ENCODE measurements at places on chromosomes 7 and 10.

- no peak overlapping the region for H3K4me3 ChIP-seq
- no peaks in the 10 kb centered on the region for H3K36me3 ChIP-seq
- no peak for DNase-seq
- H3K27me3 ChIP-seq, result no peaks in the 10 kb centered on the region
These were observed 127.2 kb downstream of the SRI start for GRCh38 chr7:88092676-88092999.

- DNase-seq, result peak; percentile 22
- no peak overlapping the region for H3K27ac ChIP-seq
- no peaks in the 10 kb centered on the region for H3K4me1 ChIP-seq
- H3K4me3 ChIP-seq, result no peak overlapping the region
- peaks cover 8% of the 10 kb centered on the region for H3K27me3 ChIP-seq
- no peaks in the 10 kb centered on the region for H3K36me3 ChIP-seq
These were observed 30.2 kb upstream of the ABI1 start for GRCh38 chr10:26890956-26891355.

- no peak overlapping the region for H3K27ac ChIP-seq
- DNase-seq, result no peak
- no peaks in the 10 kb centered on the region for H3K4me1 ChIP-seq
- H3K4me3 ChIP-seq, result no peak overlapping the region
These were observed 128.4 kb upstream of the PPP2R2D start for GRCh38 chr10:131772441-131772840.

- no peak for DNase-seq
- no peaks in the 10 kb centered on the region for H3K4me1 ChIP-seq
- no peaks in the 10 kb centered on the region for H3K27me3 ChIP-seq
These were observed 22.8 kb downstream of the WDFY4 start for GRCh38 chr10:48707472-48707871.

- H3K4me1 ChIP-seq, result no peaks in the 10 kb centered on the region
- peaks cover 5% of the 10 kb centered on the region for H3K27me3 ChIP-seq
- no peak overlapping the region for H3K4me3 ChIP-seq
- no peak for DNase-seq
- H3K27ac ChIP-seq, result no peak overlapping the region
- H3K36me3 ChIP-seq, result no peaks in the 10 kb centered on the region
These were observed 139.0 kb downstream of the DOCK4 start for GRCh38 chr7:112067200-112067599.
